Progenitor cell of endocrine pancreas (in vitro differentiated cells): ENCODE measurements at places on chromosomes 2 and 18. TPM values are rescaled to one million over a fixed set of nuclear protein-coding genes. Genes with fewer than 3 reads are reported as not detected.

DNA sequence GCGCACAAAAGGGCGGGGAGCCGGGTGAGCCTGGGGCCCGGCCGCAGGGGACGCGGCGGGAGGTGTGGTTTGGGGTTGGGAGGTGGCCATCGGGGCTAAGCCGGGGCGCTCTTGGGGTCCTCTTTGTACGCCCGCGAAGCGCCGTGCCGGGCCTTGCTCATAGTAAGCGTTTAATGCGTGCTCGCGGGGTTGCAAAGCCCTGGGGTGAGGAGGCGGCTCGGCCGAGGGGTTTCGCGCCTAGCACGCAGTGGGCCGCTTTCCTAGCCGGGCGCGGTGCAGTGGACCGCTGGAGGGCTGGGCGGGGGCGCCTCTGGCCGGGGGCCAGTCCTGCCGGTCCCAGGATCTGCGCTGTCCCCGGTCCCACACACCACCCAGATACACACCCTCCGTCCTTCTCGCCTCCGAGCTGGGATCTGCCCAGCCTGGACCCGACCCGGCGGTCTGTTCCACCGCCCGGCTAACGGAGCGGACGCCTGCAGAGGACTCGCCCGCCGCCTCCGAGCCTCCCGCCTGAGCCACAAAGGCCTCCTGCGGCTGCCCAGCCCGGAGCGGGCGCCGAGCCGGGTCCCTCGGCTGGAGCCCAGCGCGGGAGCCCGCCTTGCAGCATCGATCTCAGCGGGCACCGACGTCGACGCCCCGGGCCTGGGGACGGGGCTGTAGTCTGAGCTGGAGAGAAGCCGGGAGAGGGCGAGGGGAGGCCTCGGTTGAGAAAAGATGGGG lies 564 bp downstream of the DPYSL5 start:
- DNase-seq, result peak; percentile 55

DNA sequence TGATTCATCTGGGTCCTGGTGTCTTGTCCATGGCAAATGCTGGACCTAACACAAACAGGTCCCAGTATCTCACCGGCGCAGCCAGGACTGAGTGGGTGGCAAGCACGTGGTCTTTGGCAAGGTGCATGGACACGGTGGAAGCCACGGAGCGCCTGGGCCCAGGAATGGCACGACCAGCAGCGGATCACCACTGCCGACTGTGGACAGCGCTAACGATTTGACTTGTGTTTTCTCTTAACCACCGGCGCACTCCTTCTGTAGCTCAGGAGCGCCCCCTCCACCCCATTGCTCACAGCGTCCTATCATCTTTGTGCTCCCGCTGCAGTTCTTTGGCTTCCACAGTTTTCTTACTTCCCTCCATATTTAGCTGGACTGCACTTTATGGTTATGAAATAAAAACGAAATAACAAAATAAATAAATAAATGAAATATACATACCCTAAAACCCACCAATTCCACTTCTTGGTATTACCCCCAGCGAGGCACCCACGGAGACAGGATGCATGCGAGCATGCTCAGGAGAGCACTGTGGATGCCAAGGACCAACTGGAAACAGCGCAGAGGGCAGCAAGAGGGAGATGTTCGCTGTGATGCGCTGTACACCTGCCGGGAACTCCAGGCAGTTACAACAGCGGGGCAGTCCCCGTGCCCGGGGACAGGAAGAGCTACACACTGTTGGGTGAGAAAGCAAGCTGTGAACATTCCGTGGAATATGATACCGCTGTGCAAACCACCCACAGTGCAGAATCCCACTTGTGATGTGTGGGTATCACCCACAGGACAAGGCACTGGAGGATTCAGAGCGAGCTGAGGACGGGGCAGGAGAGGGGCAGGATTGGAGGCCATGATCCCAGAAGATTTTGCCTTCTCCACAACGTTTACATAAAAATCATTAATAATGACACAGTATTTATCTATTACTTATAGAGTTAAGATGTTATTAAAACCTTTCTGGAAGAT lies 7.0 kb upstream of the CIDEA start:
- no peak for DNase-seq

GRCh38 chr2:151757861-151758260 lies 23.6 kb upstream of the NEB start:
- DNase-seq, result no peak

GRCh38 chr18:46398005-46398404 lies 259.0 kb downstream of the LOXHD1 start:
- no peak for DNase-seq

GRCh38 chr2:161139098-161139987 lies 20.9 kb upstream of the TANK start:
- no peak for DNase-seq

DNA sequence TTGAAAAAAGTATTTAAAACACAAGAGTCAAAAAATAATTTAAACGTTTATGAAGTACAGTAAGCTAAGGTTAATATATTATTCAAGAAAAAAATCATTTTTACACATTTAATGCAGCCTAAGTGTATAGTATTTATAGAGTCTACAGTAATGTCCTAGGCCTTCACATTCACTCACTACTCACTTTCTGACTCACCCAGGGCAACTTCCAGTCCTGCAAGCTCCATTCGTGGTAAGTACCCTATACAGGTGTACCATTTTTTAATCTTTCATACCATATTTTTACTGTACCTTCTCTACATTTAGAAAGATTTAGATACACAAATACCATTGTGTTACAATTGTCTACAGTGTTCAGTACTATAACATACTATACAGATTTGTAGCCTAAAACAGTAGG lies 20.9 kb upstream of the RPRD1A start:
- DNase-seq, result no peak

DNA sequence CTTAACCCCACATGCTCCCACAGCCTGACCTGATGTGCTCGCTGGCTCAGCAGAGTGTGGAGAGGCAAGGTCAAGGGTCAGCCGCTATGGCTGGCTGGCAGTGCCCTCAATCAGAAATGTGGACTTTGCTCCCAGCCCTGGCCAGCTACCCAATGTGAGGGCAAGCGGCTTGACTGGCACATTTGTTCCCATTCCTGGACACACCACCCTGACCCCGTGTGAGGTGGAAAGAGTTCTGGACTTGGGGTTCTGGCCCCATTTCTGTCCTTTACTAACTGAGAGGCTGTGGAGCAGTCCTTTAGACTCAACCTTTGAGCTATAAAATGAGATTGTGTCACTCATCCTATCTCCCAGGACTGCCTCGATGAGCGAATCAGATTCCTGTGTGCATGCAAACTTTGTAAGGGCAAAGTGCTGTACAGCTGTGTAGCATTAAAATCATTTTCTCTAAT lies 9.1 kb downstream of the THNSL2 start:
- no peak for DNase-seq

DNA sequence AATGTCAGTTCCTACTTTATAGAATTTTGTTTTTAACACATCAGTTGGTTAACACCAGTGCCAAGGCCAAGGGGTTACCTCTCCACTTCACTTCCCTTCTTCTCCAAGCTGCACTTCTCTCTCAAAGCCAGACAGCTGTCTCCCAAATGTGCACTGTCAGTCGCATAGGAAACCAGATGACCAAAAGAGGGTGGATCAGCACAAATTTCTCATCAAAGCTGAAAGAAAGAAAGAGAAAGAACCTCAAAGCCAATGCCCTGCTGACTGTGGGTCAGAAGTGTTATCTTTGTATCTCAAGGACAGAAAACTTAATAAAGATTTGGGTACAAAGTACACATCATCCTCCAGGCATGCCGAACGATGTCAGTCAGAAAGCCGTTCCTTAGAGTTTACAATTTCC lies 32.2 kb downstream of the SPATS2L start:
- DNase-seq, result no peak

GRCh38 chr2:73823916-73824523 lies 4.7 kb upstream of the STAMBP start:
- no peak for DNase-seq

- no peak for DNase-seq
Observed at GRCh38 chr18:45282101-45282812, 333.0 kb upstream of the SLC14A2 start.

DNA sequence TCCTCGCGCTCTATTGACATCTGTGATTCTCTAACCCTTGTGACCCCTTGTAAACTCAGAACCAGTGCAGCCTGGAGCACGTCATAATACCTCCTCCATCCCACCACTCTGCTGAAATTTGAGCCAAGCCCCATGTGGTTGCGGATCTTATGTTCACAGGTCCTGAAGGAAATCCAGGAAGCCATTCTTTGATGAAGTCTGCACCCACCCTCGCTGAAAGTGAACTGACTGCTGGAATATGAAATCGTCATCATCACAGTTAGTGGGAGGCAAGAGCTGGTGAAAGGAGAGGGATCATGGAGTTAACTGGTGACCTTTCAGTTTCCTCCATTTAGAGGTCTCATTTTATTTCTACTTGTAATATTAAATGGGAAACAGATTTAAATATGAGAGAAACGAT lies 21.6 kb downstream of the ZEB2 start:
- DNase-seq, result no peak

DNA sequence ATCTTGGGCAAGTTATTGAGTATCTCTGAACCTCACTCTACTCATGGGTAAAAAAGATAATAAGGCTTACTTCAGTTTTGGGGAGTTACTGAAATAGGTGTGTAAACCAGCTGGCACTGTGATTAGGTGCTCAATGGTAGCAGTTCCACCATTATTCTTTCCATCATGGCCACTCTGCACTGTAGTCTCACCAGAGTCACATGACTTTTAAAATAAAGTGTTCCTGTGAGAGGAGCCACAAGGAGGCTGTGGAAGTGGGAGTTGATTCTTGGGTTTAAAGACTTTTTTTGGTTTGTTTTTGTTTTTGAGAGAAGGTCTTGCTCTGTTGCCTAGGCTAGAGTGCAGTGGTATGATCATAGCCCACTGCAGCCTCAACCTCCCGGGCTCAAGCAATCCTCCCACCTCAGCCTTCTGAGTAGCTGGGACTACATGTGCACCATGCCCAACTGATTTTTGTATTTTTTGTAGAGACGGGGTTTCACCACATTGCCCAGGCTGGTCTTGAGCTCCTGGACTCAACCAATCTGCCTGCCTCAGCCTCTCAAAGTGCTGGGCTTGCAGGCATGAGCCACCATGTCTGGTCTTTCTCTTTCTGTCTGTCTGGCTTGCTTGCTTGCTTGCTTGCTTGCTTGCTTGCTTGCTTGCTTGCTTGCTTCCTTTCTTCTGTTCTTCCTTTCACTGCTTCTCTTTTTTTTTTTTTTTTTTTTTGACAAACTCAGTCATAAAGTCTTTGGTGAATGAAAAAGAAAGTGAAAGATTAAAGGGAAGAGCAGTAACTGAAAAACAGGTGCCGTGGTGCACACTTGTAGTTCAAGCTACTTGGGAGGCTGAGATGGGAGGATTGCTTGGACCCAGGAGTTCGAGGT lies 21.2 kb upstream of the ACVR1 start:
- no peak for DNase-seq

DNA sequence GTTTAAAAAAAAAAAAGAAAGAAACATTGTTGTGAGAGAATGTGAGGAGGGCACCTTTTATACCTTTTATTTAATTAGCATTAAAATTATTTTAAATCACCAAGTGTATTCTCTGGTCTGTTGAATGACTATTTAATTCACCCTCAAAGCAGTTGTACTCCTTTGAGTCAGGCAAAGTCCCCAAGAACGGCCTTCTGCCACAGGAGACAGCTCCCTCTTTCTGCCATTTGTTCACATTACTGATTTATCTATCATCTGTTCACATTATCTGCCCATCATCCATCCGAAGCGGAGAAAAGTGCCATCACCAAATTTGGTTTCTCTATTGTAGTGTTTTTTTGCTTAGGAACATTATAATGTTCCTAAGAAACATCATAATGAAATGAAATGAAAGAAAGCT lies 240.7 kb upstream of the DPP10 start:
- no peak for DNase-seq

GRCh38 chr18:36499938-36500337 lies 202.4 kb downstream of the FHOD3 start:
- no peak for DNase-seq

- DNase-seq, result peak; percentile 60
Observed at GRCh38 chr18:37270038-37270665, 295.4 kb downstream of the CELF4 start.

DNA sequence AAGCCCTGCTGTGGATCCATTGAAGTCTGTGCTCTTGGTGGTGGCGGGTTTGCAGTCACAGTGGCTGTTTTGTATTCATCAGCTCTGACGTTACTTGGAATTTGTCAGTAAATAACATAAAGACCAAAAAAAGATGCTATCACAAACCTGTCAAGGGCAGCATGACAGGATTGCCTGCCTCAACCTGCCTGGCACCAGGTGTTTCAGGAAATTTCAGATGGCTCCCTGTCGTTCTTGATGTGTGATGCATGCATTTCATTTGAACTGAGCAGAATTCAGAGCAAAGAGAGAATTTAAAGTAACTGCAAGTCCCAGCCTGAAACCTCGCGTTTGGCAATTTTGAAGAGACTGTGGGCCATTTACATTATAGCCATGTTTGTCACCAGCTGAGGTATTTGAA lies 50.3 kb upstream of the EPC2 start:
- DNase-seq, result no peak

- DNase-seq, result no peak
Observed at GRCh38 chr18:11749305-11749704, 60.2 kb downstream of the GNAL start.

DNA sequence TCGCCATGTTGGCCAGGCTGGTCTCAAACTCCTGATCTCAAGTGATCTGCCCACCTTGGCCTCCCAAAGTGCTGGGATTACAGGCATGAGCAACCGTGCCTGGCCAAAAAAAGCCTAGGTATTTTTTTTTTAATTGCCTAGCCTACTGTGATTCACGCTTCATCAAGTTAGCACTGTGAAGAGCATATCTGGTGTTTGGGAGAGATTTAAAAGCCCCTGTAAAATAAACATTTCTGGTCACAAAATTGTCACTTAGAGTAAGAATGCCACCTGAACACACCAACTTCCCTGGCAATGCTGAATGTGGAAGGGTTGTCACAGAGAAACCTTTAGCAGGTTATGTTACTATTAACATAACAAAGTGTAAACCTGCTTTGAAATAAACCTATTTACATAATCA lies 39.7 kb upstream of the CHAC2 start:
- no peak for DNase-seq

DNA sequence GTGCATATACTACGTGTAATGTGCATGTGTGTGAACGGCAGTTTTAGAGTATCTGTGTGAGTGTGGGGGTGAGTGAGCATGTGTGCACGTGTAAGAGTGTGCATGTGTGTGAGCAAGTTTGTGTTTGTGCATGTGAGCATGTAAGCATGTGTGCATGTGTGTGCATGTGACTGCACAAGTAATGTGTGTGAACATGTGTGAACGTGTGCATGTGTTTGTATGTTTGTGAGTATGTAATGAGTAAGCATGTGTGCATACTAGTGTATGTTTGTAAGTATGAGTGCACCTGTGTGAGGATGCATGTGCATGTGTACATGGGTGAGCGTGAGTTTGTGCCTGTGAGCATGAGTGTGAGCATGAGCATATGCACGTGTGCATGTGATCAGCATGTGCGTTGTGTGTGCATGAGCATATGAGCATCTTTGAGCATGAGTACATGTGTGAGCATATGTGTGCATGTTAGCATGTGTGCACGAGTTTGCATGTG lies 90.7 kb downstream of the ZNF516 start:
- no peak for DNase-seq

The SCN2A gene
- total RNA-seq, result 0.86 and 1.0 TPM in 2 replicates

The GCKR gene
- total RNA-seq, result 2.0 and 2.8 TPM in 2 replicates

The FSHR gene
- 0.44 and 0.74 TPM in 2 replicates for total RNA-seq

The ST6GAL2 gene
- 8.0 and 8.3 TPM in 2 replicates for total RNA-seq

The SERPINB13 gene
- total RNA-seq, result not detected in 2 replicates

The DOK6 gene
- total RNA-seq, result 7.0 and 7.2 TPM in 2 replicates

The MBOAT2 gene
- total RNA-seq, result 49.8 and 58.9 TPM in 2 replicates

The BZW1 gene
- 246 and 248 TPM in 2 replicates for total RNA-seq

The IL1B gene
- total RNA-seq, result not detected in 2 replicates

The NTSR2 gene
- total RNA-seq, result not detected in 2 replicates

The OXER1 gene
- 4.3 and 4.6 TPM in 2 replicates for total RNA-seq

The ACVR1C gene
- total RNA-seq, result 2.4 TPM in 2 replicates

The SETBP1 gene
- 30.8 and 32.2 TPM in 2 replicates for total RNA-seq

The HRH4 gene
- not detected in 2 replicates for total RNA-seq

The DLX1 gene
- total RNA-seq, result 1.7 and 4.1 TPM in 2 replicates

The FN1 gene
- 2,640 and 2,744 TPM in 2 replicates for total RNA-seq

The SPEG gene
- 15.1 and 15.5 TPM in 2 replicates for total RNA-seq
